ENCODE measurements at places on chromosomes 3 and 15.

- DNase-seq, result no peak
Observed at GRCh38 chr3:116980099-116980498, 270.5 kb downstream of the TUSC7 start.

GRCh38 chr3:148191966-148192365 is 505.7 kb upstream of the AGTR1 start:
- no peak for DNase-seq

GRCh38 chr3:169244119-169244864 is 419.2 kb downstream of the MECOM start:
- DNase-seq, result no peak

DNA sequence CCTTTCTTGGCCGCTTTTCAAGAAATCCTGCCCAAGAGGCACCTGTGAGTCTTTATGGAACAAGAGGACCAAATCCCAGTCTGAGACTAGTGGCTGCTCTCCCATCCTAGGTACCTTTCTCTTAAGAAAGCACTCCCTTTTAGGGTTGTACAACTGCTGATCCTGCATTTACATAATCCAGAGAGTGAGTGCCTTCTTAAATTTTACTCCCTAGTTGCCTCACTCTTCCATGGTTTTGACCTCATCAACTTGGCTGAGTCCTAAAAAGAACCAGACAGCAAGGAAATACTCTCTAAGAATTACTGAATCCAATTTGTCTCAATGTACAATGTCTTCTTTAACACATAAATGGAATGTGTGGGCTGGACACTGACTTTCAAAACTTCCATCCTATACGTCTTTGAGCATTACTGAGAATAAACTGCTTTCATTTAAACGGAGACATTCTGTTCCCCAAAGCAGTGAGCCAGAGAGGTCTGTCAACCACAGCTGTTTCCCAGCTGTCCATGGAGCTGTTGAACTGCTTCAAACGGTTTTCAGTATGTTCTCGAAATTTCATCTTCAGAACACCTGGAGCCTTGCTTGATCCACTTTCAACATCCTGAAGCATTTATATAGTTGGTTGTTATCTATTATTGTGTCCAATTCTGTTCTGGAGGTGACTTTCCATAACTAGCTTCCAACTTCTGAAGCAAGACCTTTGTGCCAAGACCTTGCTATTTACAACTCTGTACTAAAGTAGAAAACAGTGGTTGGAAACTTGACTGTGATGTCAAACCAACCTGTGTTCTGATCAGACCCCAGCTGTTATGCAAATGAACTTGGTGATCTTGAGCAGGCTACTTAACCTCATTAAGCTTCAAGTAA is 179.1 kb downstream of the SLC9A9 start:
- no peak for DNase-seq

DNA sequence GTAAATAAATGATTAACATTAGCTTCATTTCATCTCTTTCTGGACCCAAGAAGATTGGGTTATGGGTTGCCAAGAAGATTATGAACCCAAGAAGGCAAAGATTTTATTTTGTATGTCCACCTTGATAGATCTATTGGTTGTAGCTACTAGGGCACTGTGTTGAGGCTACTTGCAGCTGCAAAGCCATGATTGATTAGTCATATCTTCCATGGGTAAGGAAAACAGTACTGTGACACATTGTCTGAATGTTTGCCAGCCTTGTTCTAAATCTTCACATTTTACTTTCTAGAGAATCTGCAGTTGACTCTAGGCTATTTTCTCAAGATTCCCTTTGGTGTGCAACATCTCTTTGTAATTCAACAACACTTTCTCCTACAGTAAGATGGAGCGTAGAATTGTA is 229.2 kb upstream of the KCNH8 start:
- DNase-seq, result no peak

DNA sequence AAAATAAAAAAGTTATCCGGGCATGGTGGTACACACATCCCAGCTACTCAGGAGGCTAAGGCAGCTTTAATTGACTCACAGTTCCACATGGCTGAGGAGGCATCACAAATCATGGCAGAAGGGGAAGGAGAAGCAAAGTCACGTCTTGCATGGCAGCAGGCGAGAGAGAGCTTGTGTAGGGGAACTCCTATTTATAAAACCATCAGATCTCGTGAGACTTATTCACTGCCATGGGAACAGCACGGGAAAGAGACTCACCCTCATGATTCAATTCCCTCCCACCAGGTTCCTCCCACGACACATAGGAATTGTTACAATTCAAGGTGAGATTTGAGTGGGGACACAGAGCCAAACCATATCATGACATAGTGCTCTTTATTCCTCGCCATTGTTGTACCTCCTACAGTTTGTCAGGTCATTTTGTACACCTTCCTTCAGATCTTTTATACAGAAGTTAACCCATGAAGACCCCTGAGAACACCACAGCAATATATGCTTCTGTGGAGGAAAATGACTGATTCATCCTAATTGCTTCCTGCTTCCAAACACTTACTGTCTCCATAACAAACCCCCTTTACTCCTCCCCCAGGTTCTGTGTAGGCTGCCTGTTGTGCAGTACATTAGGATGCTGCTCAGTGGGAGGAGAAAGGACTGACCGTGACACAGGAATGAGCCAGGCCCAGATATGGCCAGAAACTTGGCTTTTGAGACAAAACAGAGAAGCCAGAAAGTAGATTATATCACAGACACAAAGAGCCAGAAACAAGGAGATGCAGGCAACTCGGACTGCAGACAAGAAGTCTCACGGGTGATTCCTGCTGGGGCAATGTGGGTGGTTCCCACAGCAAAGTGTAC is 67.9 kb upstream of the HEG1 start:
- DNase-seq, result no peak

DNA sequence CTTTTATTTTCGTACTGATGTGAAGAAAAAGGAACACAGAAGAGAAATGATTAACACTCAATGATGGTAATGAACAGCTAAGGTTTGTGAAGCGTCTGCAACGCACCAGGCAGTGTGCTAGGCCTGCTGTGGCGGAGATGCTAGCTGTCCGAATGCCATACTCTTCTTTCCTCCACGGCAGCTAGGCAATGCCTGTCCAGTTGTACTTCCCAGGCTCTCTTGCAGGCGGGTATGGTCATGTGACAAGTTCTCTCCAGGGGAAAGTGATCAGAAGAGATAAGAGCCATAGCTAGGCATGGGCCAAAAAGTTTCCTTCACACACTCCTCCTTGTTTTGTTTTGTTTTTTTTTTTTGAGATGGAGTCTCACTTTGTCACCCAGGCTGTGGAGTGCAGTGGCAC is 6.7 kb downstream of the TADA3 start:
- no peak for DNase-seq
